ENCODE measurements at places on chromosomes 4 and X.
A peak's percentile ranks its signal among the peaks of the same experiment; 100 is the strongest.

- no peak for DNase-seq
Observed at GRCh38 chrX:30904186-30904585, 15.1 kb upstream of the TAB3 start.

DNA sequence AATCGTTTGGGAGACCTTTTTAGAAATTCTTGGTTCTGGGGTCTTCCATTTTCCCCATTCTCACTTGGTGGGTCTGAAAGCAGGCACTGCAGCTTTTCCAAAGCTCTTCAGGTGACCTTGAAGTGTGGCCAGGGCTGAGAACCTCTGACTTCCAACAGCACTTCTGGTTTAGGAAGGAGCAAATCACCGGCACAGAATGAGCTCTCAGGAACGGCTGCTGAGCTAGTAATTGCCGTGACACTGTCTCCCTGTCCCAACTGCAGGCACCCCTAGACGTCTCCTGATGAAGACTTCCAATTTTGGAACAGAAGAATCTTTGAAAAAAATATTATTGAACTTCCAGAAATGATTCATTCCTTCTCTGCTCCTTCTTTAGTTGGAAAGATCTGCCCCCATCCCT lies 31.3 kb downstream of the CD38 start:
- DNase-seq = no peak

GRCh38 chr4:1601852-1602654 lies 82.1 kb downstream of the FAM53A start:
- DNase-seq = no peak

DNA sequence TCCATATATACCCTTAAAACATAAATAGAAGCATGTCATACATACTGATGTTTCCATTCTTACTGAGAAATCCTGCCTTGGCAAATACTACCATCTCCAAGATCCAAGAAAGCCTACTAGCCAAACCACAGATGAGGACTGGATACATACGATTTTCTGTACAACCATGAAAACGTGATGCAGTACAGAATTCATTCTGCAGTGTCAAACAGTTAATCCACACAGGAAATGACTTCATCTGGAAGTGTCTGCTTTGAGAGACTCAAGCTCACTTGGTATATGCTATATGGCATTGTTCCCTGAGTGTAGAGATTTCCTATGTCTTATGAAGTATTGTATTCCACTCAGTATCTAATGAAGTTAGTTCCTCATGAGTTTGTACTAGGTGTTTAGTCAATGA lies 94.3 kb downstream of the CT47B1 start:
- DNase-seq = no peak

DNA sequence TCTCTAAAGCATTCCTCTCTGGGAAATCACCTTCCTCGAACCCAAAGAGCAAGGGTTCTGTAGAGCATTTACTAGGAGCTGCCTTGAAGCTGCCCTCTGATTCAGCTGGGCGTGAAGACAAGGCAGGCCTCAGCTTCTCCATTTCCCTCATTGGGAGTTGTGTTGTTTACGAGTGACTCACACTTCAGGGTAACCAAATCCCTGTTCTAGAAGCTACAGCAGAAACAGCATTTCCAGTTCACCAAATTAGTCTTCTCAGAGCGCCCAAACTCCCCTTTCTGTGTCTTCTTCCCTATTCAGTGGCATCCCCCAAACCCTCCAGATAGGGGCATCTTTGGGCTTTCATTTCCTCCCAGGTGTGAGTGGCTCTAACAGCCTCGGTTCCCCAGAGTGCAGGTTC lies 863 bp upstream of the XPNPEP2 start:
- peak; percentile 72 for DNase-seq

GRCh38 chr4:129095811-129096454 lies at the start of gene C4orf33:
Gene C4orf33 (plus strand): TSS chr4:129096152. CDS start chr4:129102611, 6,459 bp downstream.
- DNase-seq = peak; percentile 85

- DNase-seq = no peak
Observed at GRCh38 chr4:169059306-169060211, 49.5 kb upstream of the CBR4 start.

- no peak for DNase-seq
Observed at GRCh38 chr4:39324446-39324845, 41.7 kb downstream of the RFC1 start.

GRCh38 chr4:11497212-11497806 lies 68.6 kb upstream of the HS3ST1 start:
- peak; percentile 63 for DNase-seq

DNA sequence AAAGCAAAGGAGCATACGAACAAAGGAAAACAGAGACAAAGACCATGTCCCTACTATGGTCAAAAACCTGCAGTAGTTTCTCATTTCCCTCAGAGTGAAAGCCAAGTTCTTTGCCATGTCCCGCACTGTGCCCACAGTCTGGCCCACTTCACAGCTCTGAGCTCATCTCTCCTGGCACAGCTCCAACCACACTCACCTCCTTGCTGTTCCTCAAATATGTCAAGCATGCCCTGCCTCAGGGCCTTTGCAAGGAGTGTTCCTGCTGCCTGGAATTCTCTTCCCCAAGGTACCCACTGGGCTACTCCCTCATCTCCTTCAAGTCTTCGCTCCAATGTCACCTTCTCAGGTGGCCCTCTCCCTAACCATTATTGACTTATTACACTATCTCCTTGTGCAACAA lies 72.1 kb downstream of the COX18 start:
- no peak for DNase-seq

DNA sequence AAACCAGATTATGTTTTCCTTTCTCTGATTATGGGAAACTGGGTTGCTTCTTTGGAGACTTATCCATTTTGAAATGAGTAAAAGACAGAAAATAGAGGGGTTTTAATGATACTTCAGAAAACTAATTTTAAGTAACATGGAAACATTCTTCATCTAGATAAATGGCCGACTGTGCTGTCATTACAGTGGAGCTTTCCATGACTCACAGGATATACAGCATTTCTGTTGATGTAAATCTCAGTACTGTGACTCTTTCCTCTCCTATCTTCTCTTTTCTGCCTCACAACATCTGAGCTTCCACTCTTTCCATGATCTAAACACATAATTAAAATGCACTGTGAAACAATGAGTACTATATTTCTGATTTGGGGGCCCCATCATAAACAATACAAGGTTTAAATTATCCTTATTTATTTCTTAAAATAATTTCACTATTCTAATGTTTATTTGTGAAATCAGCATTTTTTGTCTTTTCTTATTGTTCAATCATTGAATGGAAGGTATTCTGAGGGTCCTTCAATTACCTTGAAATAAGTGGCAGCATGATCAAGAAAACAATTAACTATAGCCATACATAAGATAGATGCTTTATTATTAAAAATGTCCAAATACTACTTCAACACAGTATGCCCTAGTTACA lies 19.3 kb downstream of the SEC24D start:
- DNase-seq = no peak

DNA sequence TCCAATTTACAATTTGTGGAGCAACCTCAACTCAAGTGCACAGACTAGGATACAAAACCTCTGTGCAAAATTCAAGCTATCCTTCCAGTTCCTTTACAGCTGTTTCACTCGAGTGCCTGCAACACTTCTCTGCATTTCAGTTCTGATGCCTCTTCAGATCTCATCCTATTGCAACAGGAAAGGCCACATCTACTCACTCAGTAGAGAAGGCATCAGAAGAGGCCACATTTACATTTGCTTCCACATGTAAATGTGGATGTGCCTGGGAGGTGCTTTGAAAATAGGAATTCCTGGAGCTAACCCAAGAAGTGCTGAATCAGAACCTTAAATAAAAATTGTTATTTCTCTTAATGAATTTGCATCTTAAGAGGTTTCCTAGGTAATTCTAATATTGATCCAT lies 45.8 kb upstream of the SERTM2 start:
- DNase-seq = no peak

- no peak for DNase-seq
Observed at GRCh38 chr4:76550966-76551780, 116.1 kb downstream of the SHROOM3 start.

DNA sequence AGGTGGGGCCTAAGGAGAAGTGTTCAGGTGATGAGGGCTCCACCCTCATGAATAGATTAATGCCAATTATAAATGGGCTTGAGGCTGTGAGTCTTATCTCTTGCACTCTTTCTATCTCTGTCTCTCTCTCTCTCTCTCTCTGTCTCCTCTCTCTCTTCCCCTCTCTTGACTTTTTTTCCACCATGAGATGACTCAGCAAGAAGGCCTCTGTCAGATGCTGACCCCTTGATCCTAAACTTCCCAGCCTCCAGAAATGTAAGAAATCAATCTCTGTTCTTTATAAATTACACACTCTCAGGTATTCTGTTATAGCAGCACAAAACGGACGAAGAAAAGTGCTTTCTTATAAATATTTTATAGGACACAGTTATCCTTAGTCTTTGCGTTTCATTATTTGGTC lies 184.9 kb upstream of the PCDH7 start:
- DNase-seq = no peak

DNA sequence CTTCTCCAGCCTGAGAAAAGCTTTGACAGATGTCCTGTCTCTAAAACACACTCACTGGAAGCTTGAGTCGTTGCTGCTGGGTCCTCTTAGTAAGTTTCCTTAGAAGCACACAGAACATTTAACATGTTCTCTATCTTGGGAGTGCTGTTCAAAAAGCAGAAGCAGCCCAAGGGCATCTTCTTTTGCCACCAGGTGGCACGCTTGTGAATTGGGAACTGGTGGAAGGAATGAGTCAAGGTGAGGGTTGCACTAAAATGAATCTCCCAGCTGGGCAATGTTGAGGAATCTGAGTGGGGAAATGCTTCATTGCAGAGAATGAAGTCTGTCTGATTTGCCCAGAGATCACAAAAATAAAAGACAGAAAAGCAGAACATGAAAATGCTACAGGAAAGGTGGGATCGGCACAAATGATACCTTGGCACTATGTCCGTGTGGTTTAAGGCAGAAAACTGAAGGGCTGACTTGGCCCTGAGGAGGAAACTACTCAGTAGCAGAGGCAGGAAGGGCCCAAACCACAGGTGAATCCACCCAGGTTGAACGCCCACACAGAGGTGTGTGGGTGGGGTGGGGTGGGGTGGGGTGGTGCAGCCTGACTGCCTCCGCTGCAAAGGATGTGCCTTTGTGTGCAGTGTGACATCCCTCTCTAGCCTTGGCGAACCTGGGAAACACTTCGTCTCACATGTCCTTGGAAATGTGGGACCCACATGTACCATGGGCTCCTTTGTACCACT lies 26.0 kb downstream of the KIT start:
- peak; percentile 61 for DNase-seq

DNA sequence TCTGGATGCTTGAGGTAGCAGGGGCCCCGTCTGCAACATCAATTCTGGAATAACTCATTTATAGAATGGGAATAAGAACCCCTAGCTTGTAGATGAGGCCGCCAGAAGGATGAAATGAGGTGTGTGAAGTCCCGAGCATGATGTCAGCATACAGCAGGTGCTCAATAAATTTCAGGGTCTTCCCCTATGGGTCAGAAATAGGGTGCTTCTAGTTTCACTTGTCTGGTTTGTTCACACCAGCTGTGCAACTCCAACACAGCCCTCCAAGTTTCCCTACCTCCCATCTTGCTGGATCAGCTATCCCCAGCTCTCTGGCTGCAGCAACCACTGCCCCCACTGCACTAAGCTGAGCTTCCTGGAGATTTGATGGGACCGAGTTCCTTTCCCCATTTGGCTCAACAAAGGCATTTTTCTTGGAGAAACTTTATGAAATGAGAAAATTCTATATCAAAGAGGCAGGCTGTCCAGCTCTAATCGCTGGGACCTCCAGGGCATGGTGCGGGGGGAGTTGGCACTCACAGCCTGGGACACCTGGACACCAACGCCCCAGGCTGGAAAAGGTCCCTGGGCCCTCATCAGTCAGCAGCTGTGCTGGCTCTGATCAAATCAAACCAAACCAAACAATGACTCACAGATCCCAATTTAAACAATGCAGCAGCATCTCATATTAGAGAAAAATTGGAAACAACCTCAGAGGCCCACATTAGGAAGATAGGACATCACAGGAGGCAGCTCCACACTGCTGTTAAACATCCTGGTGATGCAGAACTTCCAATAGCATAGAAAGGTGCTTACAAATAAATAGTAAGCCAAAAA lies 13.3 kb downstream of the SLC2A9 start:
- no peak for DNase-seq

- DNase-seq = no peak
Observed at GRCh38 chr4:168639914-168640313, 143.1 kb downstream of the PALLD start.

DNA sequence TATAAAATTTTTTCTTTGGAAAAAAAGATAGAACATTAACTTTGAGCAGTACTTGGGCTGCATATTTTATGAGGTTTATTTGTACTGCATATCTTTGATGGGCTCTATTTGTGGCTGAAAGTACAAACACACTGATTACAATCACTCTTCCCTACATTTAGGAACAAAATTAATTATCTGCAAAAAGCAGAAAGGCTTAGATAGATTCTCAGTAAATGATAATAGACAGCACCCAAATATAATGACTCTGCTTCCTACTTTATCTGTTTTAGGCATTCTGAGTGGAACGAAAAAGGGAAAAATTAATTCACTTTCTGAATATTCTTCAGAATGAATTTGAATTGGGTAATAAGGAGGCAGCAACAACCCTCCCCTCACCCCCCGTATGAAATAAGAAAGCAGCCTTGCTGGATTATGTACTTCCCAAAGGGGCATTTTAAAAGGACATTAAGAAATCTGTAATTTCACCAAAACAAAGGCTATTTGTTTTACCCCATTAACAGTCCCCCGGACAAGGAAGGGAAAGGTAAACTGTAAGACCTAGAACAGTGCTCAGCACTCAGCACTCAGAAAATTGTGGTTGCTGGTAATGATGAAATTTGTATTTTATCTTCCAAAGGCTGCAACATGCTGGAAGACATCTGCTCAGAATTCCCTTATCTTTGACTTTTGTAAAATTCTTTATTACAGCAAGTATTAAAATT lies 242.6 kb downstream of the GPC3 start:
- no peak for DNase-seq

GRCh38 chr4:41822325-41822724 lies 73.8 kb upstream of the PHOX2B start:
- no peak for DNase-seq

- DNase-seq = no peak
Observed at GRCh38 chr4:123349421-123350190, 47.0 kb upstream of the SPRY1 start.

- DNase-seq = no peak
Observed at GRCh38 chr4:48858130-48858529, 27.2 kb downstream of the OCIAD1 start.

GRCh38 chrX:112630187-112630586 lies 49.6 kb downstream of the LHFPL1 start:
- DNase-seq = no peak

DNA sequence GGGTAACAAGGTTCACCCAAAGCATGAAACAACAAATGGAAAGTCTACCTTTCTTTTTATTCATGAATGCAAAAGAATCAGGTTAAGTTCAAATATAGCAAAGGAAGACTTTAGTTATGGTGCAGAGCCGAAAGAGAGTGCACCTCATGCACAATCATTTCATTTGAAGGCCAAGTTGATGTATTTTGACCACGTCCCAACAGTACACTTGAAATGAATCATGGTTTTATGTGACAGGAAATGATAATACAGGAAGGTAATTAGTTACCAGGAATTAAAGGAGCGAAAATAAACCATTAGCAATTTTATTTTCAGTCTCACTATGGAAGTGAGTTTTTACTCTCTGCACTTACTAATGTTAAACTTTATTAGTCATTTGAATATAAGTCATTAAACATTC lies 281.2 kb upstream of the DIAPH2 start:
- no peak for DNase-seq

GRCh38 chr4:67721770-67722597 lies 21.0 kb upstream of the UBA6 start:
- no peak for DNase-seq
